Amygdala (tissue), 56 donors: ENCODE measurements at places on chromosomes 6 and 20.

- no peak for DNase-seq
Observed at GRCh38 chr6:101231606-101232235, 161.8 kb upstream of the GRIK2 start.

DNA sequence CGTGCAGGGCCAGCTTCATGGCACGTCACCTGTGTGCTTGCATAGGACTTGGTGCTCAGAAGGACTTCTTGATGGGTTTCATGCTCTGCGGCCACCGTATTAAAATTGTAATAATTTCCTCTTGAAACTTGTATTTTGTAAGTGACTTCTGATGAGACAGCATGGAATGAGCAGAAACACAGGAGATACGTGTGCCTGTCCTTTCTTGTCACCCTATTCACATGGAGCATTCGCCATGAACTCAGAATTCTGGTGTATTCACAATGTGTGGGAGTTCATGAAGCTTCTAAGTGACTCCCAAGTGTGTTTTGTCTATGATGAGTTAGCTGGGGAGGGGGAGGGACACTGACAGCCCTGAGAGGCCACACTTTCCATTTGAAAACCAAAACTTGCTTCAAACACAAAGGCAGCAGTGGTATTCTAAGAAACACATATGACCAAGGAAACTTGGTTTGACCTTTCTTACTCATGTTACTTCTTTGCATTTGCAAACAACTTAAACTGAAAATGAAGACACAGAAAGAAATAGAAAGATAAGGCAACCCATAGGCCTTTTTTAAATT lies 92.1 kb upstream of the NEDD9 start:
- no peak for DNase-seq

- DNase-seq: no peak
Observed at GRCh38 chr20:34892671-34893070, 16.3 kb downstream of the ACSS2 start.

DNA sequence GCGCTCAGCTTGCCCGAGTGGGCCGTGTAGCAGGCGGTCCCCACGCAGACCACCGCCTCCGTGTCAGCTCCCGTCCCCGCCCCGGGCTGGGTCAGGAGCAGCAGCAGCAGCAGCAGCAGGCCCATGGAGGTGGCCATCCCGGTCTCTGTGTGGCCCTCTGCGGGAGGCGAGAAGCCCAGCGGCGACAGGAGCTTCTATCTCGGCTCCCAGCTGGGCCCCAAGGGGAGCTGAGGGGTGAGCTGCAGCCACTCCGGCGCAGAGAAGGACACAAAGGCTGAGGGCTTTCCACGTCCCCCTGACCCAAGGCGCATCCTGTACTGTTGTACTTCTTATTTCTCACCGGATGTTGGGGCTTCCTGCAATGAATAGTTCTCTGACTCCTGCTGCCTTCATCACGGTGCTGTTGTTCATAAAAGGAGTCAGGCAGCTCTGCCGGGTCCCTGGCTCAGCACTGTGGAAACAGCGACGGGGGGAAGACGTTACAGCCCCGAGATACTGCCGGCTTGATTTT lies at the start of gene CD93:
CD93 (minus strand) TSS at position 269 of the 511 bp plus-strand sequence; CDS start at position 137, 132 bp downstream.
- DNase-seq: no peak

DNA sequence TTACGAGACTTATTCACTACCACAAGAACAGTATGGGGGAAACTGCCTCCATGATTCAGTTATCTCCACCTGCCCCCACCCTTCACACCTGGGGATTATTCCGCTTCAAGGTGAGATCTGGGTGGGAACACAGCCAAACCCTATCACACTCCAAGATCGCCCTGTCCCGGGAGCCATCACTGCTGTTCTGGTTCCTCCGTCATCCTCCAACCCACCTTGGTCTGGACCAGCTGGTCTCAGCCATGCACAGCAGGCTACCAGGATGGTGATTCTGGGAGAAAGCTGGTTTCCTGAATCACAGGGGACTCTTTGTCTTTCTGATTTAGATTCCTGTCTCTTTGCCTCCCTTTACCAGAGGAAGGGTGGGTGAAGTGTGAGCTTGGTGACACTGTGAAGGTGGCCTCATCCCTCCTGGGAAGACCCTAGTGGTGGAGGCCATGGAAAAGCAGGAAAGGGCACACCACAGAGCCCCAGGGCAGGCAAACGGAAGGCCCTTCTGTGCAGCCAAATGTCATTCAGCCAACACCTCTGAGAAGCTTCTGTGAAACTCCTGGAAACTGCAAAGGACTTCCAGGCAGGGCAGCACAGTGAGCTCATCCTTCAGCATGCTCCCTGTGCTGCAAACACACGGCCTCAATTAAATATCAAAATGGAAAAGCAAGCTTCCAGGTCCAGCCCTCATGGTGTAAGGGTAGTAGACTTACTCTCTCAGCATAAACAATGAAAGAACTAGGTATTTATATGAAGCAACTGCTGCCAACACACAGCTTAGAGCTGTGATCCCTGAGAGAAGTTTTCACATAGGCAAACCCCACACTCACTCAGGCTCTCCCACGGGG lies 169.8 kb downstream of the ANKRD60 start:
- no peak for DNase-seq

DNA sequence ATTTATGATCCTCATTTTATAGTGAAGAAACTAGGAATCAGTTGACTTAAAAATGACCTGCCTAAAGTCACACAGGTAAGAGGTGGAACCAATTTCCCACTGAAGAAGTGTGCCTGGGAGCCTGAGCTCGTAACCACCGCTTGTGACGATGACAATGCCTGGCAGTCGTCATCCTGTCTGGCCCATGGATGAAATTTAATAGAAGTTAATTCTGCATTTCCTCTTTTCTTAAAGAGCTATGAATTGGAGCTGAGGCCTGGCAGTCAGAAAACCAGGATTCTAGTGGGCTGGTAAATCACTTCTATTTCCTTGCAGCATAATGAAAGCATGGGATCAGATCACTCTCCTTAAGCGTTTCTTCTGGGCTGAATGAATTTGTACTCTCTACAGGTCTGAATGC lies 200.0 kb upstream of the SGK1 start:
- no peak for DNase-seq

- DNase-seq: no peak
Observed at GRCh38 chr6:39935241-39935640, 979 bp upstream of the MOCS1 start.

DNA sequence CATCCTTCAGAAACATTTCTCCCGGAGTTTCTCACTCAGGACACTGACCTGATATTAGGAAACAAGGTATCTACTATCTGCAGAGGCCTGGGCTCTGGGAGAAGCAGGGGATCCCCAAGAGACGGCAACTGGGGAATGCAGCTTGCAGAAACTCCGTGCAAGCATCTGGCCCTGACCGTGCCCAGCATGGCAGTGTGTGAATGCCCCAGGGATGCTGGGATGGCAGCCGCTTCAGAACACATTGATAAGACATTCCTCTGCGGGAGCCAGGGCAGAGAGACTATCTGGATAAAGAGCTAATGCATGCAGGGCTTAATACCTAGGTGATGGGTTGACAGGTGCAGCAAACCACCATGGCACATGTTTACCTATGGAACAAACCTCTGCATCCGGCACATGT lies 55.4 kb downstream of the NFATC2 start:
- no peak for DNase-seq

DNA sequence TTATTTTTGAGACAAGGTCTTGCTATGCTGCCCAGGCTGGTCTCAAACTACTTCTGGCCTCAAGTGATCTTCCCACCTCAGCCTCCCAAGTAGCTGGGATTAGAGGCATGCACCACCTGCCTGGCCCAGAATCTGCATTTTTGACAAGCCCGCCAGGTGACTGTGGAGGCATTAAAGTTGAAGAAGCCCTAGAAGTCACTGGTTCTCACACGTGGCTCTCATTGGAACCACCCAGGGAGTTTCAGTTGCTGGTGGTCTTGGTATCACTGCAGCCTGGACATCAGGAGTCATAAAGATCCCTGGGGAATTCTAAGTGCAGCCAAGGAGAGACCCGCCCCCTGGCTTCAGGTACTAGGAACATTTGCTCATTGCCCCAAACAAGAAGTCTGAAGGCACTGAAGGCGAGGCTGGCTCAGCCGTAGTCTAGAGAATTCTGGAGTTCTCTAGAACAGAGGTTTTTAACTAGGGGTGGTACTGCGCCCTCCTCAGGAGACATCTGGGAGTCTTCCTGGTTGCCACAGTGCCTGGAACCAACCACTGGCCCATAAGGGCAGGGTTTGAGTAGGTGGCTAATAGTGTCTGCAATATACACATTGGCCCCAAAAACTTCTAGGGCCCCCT lies 182.8 kb downstream of the ZMYND8 start:
- DNase-seq: no peak

DNA sequence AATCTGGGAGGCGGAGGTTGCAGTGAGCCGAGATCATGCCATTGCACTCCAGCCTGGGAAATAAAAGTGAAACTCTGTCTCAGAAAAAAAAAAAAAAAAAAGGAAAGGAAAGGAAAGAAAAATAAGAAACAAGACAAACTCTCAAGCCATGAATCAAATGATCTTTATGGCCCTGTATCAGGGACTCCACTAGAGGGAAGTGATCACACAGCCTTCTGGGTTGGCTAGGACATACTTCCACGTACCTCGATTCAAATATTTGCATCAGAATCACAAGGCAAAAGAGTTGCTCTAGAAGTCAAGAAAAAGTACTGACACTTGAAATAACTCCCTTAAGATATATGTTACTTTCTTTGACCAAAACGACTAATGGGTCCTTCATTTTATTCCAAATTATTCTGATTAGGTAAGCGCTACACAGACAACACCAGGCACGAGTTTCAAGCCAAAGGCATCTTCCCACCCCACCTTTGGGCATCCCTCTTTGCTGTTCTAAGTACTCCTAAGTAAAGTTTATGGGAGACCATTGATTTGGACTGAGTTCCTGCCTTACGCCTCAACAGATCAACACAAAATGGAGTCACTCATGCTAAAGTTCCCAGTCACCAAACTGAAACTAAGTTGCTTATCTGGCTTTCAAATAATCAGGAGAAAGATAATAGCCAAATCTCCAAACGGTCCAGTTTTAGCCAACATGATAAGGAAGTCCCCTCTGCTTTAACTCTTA lies 77.5 kb upstream of the NT5E start:
- no peak for DNase-seq

DNA sequence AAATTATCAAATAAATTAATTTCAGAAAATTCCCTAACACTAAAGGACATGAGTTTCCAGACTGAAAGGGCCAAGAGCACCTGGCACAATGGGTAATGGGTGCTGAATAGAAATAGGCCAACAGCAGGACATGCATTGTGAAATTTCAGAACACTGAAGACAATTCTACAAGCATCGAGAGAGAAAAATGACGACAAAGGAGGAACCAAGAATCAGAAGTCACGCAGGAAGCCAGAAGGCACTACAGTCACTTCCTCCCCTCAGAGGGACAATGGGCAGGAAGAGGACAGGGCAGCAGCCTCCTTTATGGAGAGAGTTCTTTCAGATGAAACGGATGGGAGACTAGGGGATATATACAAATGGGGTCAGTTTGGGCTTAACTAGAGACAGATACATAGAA lies 29.6 kb downstream of the PCNA start:
- no peak for DNase-seq

DNA sequence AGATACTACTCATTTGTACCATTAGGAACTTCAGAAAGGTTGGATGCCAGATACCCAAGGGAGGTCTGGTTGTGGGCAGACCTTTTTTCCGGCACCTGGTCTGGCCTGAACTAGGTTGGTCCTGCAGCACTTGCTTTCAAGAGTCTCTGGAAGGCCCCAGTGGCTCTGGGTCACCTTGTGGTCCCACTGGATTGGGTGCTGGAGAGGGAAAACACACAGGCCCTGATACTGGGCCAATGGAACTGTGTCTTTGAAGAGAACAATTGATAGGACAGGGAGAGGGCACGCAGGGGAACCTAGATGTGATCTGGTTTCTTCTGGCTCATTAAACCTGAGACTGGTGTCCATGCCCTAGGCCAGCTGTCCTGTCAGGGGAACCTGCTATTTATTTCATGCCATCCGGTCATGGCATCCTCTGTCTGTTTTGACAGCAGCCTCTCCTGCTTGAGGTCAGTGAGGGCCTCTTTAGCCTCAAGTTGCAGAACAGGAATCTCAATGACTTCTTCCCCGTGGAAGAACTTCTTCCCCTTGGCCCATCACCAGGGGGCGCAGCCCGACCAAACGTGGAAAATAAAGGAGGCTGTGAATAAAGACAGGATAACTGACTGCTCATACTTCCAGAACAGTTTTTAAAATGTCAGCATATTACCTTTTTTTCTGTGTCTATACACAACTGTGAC lies 25.0 kb downstream of the TAF8 start:
- peak; percentile 11 for DNase-seq

DNA sequence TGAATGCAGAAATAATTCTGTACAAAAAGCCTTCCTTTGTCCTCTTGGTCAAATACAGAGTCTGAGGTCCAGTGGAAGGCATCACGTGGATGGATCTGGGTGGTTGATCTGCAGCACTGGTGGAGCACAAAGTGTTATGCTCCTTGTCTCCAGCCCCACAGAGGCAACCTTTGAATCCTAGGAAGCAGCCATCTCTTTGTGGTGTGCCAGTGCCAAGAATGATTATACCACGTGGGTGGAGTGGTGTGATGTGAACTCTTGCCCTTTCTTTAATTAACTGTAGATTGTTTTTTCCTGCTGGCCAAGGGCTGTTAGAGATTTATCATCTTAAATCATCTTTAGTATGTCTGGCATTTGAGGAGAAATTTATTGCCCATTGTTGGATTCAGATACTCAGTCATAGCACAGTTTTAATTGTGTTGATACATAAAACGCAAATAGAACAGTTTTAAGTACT lies 31.1 kb downstream of the NCOA7 start:
- DNase-seq: no peak

DNA sequence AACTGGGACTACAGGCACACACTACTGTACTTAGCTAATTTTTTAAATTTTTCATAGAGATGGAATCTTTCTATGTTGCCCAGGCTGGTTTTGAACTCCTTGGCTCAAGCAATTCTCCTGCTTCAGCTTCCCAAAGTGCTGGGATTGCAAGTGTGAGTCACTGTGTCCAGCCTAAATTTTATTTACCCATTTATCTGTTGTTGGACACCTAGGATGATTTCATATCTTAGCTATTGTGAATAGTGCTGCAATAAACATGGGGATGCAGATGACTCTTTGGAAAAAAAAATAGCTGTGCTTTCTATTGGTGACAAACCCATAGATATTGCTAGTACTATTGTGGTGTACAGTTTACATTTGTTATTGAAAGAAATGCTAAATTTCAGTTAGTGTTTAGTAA lies 19.6 kb upstream of the SYNCRIP start:
- no peak for DNase-seq

DNA sequence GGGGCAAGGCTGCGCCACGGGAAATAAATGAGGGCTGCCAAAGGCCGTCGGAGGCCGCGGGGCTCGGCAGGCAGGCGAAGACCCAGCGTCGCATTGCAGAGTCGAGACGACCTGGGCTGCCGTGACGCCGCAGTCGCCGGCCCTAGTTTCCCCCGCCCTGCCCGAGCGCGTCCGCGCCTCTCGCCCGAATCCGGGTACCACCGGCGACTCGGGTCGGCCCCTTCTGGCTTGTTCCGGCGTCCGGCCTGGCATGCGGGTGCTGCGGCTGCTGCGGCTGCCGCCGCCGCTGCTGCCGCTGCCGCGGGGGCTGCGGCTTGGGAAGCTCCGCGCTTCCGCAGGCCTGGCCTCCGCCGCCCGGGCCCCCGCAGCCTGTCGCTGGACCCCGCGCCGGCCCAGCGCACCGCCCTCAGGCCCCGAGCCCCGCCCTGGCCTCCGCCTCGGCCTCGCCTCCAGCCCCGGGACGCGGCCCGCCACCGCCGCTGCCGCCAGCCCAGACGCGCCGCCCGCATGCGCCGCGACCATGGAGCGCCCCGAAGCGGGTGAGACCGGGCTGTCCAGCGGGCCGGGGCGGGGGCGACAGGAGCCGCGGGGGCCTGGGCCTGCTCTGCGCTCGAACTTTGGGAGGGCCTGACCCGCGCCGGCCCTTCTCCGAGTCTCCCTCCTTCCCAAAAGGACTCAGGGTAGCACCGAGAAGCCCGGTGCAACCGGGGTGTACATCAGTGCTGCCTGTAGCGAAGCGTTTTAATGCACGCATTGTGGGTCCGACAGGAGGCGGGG lies at the start of gene AKAP7:
AKAP7 (plus strand) TSS at position 224 of the 777 bp plus-strand sequence; CDS start at position 521, 297 bp downstream.
- DNase-seq: peak; percentile 69
